ENCODE measurements at places on chromosomes 2 and 18.

- no peak for DNase-seq
Measured at GRCh38 chr2:128809259-128809636, 490.6 kb upstream of the HS6ST1 start.

DNA sequence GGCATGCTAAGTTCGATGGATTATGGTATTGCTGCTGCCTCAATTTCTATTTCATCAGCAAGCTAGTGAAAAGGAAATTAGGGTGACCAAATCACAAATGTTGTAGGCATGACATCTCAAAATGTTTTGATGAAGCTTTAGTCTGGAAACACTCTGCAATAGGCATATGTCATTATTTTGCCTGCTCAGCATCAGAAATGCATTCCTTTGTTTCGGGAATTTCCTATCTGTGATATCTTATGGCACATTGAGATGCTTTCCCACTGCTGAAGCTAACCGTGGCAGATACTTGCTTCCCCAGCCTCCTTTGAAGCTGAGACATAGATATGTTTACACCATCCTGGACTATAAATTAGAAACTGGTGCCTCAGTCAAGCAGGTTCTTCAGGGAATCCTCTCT, 119.7 kb downstream of the CDC42EP3 start:
- DNase-seq, result no peak

GRCh38 chr2:75528221-75528977, 32.3 kb downstream of the EVA1A start:
- DNase-seq, result no peak

- DNase-seq, result no peak
Measured at GRCh38 chr2:54403512-54404238, 52.5 kb upstream of the SPTBN1 start.

DNA sequence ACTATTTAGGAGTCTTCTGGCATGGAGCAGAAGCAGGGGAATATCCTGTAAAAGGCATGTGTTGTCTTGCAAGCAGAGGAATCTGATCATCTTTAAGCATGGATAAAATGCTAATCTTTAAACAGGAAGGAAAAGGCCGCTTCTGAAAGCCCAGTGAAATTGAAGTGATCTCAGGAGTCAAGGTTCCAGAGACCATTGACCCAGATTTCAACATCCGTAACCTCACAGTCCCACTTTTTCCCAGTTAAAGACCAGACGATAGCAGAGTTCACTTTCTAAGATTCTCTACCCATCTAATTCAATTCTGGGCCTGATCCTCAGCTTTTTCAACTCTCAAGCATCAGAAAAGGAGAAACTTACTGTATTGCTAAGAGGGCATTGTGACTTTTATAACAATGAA, 332.2 kb upstream of the LRP1B start:
- DNase-seq, result no peak

- DNase-seq, result no peak
Measured at GRCh38 chr2:9844576-9844975, 1.3 kb downstream of the TAF1B start.

DNA sequence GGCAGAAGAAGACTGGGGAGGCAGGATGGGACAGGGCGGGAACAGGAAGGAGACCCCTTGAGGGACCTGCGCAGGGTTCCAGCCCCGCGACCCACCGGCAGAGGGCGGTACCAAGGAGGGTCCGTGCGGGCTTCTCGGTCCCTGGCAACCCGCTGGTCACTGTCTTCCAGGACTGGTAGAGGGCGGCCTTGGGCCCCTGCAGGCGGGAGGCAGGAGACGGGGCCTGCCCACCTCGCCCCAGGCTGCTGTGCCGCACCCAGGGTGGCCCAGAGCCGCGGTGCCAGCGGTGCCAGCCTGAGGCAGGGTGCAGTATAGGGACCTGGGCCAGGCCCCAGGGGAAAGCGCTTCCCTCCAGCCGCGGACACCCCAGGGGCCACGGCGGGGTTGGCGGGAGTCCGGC, 34.5 kb downstream of the NEURL3 start:
- DNase-seq, result peak; percentile 10

GRCh38 chr2:72142570-72143440, 4.9 kb downstream of the CYP26B1 start:
- peak; percentile 84 for DNase-seq

GRCh38 chr2:46936566-46936965, 21.0 kb upstream of the MCFD2 start:
- DNase-seq, result no peak

GRCh38 chr18:2513616-2514015, 57.7 kb downstream of the METTL4 start:
- no peak for DNase-seq

DNA sequence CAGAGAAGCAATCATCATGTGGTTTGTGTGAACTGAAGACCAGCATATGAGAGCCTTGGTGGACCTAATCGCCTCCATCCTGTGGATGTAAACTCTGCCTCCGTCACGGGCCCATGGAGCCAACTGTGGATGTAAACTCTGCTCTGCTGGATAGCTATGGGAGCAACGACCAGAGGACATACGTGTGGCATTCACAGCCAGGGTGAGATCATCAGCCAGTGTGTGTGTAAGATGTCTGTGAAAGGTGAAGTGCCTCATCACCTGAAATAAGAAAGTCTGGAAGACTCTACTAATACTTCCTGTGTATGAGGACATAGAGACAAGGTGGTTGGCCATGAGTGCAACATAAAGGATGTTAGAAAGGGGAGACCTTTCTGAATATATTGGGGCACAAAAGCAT, 63.5 kb downstream of the CYB5A start:
- DNase-seq, result no peak

DNA sequence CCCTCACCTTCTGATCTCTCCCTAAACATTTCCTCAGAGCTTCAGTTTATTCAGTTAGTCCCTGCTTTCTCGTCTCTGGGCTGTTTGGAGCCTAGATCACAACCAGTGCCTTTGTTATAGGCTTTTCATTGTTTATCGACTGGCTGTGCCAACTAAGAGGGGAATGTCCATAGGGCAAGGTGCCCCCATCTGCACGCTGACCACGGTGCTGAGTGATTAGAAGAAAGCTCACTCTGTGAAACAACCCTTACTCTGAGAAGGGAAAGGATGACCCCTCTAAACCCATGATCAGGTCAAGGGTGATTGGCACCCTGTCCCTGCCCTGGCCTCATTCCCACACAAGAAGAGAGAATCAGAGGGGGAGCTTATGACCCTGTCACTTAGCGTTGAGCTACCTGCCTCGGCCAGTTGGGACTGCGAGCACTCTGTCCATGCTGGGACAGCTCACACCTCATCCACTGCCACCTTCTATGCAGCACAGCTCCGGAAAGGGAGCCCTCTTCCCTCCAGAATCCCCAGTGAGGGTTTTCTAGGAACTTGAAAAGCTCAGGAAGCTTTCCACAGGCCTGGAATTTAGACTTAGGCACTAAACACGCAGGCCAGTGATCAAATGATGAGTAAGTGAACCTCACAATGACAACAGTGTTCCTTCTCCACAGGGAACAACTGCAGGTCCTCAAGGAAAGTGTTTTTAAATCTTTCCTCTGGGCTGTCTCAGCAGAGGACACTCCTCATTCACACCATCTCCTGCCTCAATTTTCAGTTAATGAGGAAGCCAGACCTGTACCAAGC, 2.3 kb upstream of the ACTG2 start:
- no peak for DNase-seq

DNA sequence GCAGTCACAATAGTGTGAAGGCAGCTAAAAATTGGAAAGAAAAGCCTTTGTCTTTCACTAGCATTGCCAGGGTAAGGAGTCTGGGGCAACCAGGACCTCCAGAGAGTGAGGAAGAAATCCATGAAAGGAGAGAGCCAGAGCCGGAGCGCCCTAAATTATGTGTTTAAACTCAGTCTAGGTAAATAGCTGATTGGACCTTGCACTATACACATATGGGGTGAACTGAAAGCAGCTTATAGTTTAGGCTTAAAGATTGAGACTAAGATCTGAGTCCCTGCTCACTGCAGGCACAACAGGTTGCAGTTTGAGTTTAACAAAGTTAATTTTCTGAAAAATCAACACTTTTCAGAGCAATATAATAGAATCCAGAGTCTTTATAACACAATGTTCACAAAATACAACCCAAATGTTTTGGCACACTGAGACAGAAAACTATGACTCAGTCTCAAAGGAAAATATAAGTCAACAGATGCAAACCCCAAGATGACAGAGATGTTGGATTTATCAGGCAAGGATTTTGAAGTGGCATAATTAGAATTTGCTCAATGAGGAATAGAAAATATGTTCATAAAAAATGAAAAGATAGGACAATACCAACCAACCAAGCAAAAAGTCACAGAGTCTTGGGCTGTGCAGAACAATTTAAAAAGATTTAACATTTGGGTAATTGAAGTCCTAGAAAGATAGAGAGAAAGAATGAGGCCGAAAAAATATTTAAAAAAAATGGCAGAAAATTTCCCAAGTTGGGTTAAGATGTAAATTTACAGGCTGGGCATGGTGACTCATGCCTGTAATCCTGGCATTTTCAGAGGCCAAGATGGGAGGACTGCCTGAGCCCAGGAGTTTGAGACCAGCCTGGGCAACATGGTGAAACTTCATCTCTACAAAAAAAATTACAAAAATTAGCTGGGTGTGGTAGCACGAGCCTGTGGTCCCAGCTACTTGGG, 39.6 kb downstream of the DOK1 start:
- no peak for DNase-seq

DNA sequence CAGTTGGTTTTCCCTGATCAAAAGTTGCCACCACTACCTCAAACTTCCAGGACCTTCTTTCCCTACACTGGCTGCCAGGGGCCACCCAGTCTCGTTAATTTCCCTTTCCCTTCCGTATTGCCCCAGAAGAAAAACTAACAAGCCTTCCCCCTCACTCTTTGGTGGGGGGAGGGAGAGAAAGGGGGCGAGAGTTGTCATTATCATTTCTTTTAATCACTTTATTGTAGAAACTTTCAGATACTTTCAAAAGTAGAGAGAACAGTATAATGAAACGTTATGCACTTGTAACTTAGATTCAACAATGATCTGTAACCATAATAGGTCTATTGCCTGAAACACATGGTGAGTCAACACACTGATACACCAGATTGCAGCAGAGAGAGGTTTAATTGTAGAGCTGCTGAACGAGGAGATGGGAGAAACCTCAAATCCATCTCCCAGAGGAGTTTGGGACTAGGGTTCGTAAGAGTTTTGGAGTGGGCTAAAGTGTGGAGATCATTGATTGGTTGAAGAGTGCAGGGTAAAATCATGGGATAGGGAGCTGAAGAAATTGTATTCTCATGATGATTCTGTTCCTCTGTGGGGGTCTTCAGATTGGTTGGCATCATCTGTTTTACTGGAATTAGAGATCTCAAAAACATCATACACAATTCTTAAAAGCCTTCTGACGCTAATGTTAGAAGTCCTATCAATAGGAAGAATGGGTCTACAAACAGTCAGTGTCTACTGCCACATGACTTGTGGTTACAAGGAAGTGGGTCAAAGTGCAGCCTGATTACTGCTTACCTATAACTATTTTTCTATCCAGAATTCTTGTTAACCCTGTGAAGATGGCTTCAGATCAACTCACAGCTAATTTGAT, 2.6 kb upstream of the RNF149 start:
- DNase-seq, result no peak

- DNase-seq, result no peak
Measured at GRCh38 chr2:455015-455705, 167.3 kb upstream of the ALKAL2 start.

- no peak for DNase-seq
Measured at GRCh38 chr2:217946051-217946450, 56.7 kb downstream of the TNS1 start.

GRCh38 chr2:28325567-28326468, 66.8 kb upstream of the FOSL2 start:
- no peak for DNase-seq

DNA sequence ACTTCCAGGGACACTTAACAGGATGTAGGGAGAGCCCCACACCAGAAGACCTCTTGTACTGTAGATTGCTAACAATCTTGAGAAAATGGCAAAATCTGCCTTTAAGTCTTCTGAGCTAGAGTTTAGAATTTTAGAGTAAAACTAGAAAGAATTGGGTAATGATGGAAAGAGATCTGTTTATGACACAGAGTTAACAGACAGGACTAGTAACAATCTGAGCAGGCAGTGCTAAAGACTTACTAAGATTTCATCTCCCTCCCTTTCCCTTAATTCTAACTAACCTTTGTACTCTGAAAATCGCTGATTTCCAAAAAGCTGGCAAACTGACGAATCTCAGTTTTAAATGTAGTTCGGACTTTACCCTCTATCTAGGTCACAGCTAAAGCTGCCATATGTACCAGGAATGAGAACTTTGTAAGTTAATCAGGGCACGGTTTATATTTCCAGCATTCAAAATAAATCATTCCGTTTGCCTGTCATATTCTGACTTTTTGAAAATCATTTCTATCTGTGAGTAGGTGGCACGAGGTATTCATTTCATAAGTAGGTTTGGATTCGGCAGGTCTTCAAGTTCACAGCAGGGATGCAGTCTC, 256.5 kb upstream of the EPAS1 start:
- no peak for DNase-seq

GRCh38 chr2:898319-898718, 52.3 kb upstream of the SNTG2 start:
- peak; percentile 42 for DNase-seq

DNA sequence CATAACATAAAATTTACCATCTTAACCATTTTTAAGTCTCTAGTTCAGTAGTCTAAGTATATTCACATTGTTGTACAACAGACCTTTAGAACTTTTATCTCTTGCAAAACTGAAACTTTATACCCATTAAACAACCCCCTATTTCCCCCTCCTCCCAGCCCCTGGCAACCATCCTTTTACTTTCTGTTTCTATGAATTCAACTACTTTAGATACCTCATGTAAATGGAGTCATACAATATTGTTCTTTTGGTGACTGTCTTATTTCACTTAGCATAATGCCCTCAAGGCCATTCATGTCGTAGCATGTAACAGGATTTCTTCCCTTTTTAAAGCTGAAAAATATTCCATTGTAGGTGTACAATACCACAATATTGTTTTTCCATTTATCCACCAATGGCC, 129.8 kb downstream of the PDE11A start:
- no peak for DNase-seq

DNA sequence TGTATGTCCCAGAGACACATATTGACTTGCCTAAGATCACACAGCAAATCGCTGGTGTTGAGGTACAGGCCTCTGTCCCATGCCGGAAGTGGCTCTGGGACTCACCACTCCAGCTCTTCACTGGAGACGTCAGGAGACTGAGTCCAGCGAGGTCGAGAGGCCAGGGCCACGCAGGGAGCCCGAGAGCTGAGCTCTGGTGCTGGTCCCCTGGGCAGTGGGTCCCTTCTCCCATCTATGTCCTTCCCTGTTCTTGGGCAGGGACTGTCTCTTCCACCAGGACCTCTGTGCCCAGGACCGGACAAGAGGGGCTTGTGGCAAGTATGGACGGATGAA, 62.4 kb upstream of the TWIST2 start:
- no peak for DNase-seq

DNA sequence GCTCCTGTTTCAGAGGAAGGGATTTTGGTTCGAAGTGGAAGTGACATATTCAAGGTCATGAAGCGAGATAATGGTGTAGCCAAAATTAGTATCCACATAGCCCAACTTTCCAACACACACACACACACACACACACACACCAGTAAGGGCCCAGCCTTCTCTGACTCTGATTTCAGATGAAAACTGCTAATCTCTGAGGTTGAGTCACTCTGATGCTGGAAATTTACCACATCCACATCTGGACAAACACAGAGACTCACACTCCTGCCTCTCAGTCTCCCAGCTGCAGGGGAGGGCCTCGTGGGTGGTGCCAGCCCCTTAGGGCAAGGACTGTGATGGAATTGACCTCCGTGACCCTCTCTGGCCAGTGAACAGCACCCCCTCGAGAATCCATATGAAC, 29.0 kb upstream of the SLC35F6 start:
- DNase-seq, result no peak
